ENCODE measurements at places on chromosomes 1 and 21. TPM values are rescaled to one million over a fixed set of nuclear protein-coding genes. Genes with fewer than 3 reads are reported as not detected.
A peak's percentile ranks its signal among the peaks of the same experiment; 100 is the strongest.

CDA gene
- 0.55 TPM for polyA plus RNA-seq

- no peak for DNase-seq
Measured at GRCh38 chr1:163201906-163202305, 810 bp downstream of the RGS5 start.

DNA sequence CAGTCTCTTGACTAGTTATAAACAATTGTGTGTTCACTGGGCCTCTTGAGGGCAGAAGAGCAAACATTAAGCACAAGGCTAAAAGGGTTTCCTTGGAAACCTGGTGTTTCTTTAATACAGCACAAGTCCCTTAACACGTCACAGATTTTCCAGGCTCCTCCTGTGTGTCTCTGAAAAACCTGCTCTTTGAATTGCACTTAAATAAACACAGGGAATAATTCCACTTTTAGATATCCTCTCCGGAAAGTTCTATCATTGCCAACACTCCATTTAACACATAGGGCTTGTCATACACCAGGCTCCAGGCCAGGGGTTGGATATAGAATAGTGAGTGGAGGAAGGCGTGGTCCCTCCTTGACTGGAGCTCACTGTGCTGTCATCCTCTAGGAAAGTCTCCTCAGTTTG, 442.6 kb downstream of the DSCAM start:
- peak; percentile 65 for DNase-seq

- no peak for DNase-seq
Measured at GRCh38 chr1:170657275-170657853, 6.6 kb upstream of the PRRX1 start.
